Stimulated activated CD4-positive, alpha-beta T cell treated with anti-CD3 and anti-CD28 coated beads, TNF-alpha, amount 100 ng/mL, for 4 hours (primary cell): ENCODE measurements at places on chromosomes 1 and 21.

- DNase-seq = no peak
Observed at GRCh38 chr21:25563361-25564116, 43.7 kb downstream of the MRPL39 start.

DNA sequence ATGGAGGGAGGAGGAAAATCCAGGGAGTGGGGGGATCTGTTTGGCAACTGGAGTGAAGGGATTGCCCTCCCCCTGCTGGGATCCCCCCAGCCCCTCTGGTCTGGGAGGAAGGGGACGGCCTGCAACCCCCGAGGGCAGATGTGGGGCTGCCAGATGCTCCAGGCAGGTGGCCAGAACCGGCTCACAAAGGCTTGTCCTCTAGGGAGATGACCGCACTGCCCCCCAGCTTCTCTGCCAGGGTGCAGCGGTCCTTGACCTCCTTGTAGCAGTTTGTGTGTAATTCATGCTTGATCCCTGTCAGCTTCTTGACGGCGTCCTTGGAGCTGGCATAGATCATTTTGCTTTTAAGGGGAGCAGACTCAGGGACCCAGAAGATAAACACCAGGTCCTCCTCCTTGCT, 69.2 kb downstream of the ROR1 start:
- no peak for DNase-seq

DNA sequence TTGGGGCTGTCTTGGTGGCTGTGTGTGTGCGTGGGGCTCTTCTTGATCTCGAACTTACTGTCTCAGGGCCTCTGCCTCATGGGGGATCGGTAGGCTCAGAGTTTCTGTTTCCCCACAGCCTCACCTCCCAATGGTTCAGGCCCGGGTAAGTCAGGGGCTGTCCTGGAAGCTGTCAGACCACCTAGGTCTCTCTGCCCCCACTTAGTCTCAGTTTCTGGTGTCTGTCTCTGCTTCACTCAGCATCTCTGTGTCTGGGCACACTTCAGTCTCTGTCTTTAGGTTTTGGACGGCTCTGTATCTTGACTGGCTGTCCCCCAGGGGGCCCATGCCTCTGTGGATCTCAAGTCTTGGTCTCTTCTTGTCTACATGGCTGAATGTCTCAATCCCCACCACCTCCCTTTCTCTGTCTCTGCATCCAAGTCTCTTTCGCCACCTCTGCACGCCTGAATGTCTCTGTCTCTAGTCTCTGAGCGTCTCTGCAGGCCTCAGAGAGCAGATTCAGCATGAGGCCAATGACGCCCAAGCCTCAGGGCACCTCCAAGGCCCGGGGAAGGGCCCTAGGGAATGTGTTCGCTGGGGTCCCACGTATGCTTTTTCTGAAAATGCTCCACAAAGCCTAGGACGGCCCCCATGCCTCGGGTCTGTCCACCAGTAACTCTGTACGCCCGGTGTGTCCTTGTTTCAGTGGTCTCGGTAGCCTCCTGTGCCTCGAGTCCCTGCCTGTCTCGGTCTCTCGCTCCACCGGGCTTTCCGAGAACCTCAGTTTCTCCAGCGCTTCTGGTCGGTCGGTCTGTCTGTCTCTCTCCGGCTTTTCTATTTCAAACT, 818 bp downstream of the FHL3 start:
- no peak for DNase-seq

DNA sequence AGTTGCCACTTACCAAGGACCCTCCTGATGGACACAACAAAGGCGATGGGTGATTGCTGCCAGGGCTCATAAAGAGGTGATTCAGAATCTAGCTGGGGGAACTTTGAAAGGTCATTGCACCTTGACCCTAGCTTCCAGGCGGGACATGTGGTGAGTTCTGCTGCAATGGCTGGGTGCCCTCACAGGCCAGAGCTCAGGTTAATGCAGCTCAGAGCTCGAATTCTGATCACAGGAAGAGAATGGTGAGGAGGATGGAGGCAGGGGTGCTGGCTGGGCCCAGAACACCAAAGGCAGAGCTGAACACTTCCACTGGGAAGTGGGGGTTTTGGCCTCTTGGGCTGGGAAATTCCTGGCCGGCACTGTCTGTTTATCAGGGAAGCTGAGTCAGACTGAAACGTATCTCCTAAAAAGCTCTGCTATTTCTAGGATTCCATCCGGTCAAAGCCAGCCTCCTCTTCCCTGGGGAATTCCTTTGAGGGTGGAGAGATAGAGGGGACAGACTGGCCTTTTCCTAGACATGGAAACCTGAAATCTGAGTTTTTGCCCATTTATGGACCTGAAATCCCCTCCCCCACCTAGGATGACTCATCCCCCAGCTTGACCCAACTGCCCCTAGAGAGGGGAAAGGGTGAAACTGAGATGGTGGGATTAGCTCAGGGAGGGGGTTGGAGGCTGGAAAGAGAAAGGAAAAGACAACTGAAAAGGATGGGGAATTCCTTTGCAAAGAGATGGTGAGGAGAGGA, 27.2 kb downstream of the NUAK2 start:
- no peak for DNase-seq

GRCh38 chr1:220526294-220526693, 1.6 kb upstream of the MARK1 start:
- DNase-seq = no peak

GRCh38 chr1:67236277-67236676, 70.0 kb downstream of the IL23R start:
- no peak for DNase-seq
